Nephron progenitor cell (in vitro differentiated cells): ENCODE measurements at places on chromosomes 3 and 15.
A peak's percentile ranks its signal among the peaks of the same experiment; 100 is the strongest.

GRCh38 chr3:37183375-37183831 lies 9.0 kb upstream of the LRRFIP2 start:
- DNase-seq = no peak

GRCh38 chr15:82572986-82573385 lies 32.7 kb upstream of the RPS17 start:
- no peak for DNase-seq

- no peak for DNase-seq
Observed at GRCh38 chr15:22942306-22942855, 37.8 kb downstream of the CYFIP1 start.

DNA sequence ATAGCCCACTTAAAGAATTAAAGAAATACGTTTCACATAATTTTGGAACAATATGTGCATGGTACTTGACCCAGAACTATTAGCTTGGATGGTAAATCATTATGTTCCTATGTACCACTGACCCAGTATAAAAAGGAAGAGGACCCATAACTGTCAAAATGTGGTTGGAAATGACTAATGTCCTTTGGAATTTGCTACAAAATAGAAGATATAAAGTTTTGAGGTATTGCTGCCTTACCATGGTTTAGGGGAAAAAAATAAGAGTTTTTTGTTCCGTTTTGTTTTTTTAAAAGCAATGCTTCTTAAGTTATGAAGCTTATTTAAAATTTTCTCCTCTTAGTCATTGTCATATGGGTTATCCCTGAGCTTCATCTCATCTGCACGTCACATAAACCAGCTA lies 15.8 kb upstream of the TFDP2 start:
- DNase-seq = no peak

DNA sequence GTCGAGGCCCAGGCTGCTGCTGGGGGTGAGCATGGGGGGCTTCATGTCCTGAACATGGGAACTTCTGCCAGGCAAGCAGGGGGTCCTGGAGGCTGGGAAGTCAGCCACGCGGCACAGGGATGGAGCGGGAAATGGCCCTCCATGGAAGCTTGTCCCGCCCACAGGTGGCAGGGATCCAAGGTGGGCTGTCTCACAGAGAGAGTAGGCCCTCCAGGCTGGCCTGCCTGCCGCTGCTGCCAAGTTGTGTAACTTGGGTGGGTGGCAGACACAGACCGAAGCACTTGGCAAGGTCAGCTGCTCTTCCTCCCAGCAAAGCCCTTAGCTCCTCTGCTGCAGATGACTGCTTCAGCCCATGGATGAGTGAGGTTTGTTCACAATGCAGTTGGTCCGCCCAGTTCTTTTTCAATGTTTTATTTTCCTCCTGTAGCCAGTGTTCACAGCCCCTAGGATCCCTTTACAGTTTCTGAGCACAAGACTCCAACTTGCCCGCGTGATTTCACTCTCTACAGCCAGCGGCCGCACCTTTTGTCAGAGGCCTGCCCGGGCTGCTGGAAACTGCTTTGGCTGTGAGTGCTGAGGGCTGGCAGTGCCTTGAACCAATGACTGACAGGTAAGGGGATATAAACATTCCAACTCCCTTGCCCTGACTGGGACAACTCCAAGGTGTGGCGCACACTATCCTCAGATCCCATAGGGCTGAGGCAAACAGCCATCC lies 26.7 kb downstream of the HCN4 start:
- no peak for DNase-seq

- no peak for DNase-seq
Observed at GRCh38 chr3:194384156-194384555, 14.6 kb upstream of the LRRC15 start.

DNA sequence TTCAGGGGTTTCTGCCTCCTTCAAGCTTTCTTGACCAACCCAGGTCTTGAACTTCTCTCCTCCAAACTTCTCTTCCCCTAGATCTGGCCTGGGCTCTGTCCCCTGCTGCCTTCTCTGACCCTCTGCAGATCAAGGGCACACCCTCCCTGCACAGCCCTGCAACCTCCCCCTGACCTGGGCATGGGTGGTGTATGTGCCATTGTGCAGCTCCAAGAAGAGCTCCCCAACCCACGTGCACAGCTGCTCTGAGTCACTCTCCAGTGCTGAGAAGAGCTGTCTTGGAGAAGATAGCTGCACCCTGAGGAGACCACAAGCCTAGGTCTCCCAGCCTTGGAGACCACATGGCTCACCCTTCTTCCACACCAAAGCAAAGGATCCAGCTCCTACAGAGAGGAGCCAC lies 8.0 kb downstream of the MAN2C1 start:
- no peak for DNase-seq

- no peak for DNase-seq
Observed at GRCh38 chr3:196489747-196490146, 13.8 kb downstream of the RNF168 start.

GRCh38 chr15:63509955-63510940 lies 5.9 kb downstream of the USP3 start:
- DNase-seq = no peak

GRCh38 chr3:12901623-12902045 lies 60.3 kb upstream of the RPL32 start:
- DNase-seq = no peak

- DNase-seq = peak; percentile 39
Observed at GRCh38 chr15:74750751-74751150, 2.1 kb downstream of the CYP1A2 start.

- DNase-seq = no peak
Observed at GRCh38 chr3:104952146-104952972, 414.4 kb upstream of the ALCAM start.

DNA sequence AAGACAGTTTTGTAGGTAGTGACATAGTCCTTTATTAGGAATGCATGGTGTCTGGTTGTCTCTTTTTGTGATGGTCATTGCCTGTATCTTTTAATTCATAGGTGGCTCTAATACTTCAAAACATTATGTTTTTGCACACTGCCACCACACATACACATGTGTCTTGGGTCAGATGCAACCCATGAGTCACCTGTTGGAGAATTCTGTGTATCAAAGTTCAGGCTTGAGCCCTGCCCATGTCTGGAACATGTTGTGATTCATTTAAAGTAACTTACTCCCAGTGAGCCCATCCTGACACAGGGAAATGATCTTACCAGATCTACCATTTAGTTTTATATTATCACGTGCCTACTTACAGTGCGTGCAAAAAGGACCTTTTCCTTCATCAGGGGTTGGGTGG lies 142.7 kb downstream of the GHSR start:
- DNase-seq = no peak

GRCh38 chr3:159189994-159190669 lies 388.3 kb downstream of the MFSD1 start:
- no peak for DNase-seq

- no peak for DNase-seq
Observed at GRCh38 chr15:81052046-81052445, 51.3 kb downstream of the TLNRD1 start.

- DNase-seq = no peak
Observed at GRCh38 chr3:128518587-128519490, 25.8 kb upstream of the GATA2 start.

GRCh38 chr3:184373422-184373821 lies 4.6 kb downstream of the THPO start:
- no peak for DNase-seq

DNA sequence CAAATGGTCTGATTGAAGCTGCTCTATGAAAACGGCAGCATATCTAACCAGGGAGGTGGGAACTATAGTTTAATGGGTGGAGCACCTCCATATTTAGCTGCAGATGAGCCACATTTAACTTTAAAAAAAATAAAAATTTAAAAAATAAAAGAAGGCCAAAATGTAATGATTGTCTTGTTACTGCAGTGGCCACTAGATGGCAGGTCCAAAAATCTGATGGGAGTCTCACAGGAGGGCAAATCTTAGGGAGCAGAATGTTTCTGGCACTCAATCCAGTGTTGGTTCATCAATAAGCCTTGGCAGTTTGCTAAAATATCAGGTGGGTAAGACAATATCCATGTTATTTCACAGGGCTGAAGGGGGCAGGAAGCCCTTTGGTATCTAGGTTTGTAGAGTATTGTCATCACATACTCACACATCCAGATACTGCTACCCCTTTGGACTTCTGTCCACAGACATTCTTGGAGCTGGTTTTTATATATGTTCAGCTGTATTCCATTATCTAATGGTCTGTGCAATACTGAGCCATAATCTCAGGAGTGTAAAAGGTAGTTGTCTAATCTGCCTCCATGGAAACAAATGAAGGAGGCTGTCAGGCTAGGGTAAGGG lies 233.3 kb downstream of the TIGIT start:
- DNase-seq = no peak

GRCh38 chr15:82301296-82302016 lies 38.8 kb downstream of the SAXO2 start:
- no peak for DNase-seq

DNA sequence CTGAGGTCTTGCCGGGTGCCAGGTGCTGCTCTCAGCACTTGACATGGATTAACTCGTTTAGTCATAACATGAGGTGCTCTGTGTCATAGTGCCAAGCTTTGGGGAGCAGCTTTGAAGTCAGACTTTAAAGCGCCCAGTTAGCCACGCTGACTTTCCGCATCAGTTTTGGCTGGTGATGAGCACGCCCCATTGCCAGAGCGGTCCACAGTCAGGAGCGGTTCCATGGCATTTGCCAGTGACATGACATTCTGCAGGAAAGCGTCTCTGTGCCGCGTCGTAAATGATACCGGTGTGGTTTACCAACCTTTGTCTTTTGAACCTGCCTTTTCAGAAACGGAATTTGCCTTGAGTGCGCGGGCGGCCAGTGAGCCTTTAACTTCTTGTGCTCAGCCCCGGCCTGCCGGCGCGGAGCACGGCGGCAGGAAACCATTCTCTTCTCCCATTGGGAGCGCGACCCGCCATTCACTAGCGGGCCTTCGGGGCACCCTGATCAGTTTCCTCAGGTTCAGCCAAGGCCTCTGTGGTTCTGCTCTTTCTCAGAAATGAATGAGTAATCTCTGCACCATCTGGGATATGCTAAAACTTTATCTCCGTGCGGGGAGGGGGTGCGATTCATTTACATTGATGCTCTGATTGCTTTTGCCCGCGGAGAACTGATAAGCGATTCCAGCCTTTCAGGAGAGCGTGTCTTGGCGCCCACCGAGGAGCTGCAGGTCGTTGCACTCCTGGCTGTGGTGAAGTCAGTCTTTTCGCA lies 1.7 kb upstream of the SLC2A2 start:
- peak; percentile 8 for DNase-seq

DNA sequence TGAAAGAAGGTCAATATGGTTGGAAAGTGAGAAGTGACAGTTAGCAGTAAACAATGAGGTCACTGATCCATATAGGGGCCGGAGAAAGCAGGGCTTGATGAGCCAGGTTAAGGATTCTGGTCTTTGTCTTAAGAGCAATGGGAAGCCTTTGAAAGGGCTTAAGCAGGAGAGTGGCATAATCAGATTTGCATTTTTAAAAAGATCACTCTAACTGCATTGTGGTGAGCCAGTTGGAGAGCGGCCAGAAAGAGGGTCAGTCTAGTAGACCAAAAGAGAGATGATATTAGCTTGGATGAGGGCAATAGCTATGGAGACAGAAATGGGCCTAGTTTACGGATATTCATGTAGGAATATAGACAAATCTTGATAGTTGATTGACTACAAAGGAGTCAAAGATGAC lies 46.6 kb downstream of the CPNE4 start:
- DNase-seq = no peak

DNA sequence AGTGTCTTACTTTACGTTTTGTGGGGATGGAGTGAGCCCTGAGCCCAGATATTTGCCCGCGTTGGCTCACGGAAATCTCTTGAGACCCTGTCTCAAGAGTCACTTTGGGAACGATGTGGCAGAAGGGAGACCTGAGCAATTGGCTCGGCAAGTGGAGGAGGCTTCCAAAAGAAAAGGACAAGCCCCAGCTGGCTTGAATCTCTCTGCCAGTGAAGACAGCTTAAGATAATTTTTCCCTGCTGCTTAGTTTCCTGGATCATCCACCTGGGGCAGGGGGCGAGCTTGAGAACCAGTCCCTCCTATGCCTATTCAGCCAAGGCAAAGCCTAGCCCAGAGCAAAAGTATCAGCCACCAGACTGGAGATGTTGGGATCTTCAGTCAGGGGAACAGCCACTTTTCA lies 708 bp downstream of the SEC22A start:
- DNase-seq = peak; percentile 9

DNA sequence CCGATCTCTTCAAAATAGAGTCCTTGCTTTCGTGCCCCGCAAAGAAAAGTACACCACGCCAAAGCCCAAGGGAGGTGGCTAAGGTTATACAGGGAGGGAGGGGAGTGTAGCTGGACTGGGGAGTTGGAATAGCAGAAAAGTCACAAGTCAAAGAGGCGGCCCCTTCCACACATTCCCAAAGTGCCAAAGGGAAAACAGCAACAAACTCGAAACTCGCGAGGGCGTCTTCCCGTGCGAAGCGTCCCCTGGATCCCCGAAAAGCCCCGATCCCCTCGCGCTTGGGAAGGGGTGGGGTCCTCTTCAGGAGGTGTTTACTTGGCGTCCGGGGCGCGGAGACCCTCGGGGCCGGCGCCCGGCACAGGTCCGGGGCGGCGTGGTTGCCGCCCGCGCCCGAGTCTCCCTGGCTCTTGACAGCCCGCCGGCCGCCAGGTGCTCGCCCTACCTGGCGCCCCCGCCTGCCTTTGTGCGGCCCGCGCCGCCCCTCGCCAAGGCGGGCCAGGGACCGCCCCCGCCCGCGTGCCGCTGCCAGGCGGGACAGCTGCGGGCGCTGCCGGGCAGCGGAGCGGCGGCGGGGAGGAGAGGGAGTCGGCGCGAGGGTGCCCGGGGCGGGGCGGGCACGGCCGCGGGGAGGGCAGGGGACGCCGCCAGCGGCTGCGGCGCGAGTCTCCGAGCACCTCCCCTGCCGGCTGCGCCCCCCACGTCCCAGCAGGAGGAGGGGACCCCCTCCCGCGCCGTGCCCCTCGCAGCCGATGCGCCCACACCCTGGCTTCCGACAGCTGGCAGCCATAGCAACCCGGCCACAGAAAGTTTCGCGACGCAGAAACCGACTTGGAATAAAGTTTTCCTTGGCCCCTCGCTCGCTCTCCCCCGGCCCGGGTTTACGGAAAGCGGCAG lies 966 bp downstream of the MYO1E start:
- peak; percentile 49 for DNase-seq

DNA sequence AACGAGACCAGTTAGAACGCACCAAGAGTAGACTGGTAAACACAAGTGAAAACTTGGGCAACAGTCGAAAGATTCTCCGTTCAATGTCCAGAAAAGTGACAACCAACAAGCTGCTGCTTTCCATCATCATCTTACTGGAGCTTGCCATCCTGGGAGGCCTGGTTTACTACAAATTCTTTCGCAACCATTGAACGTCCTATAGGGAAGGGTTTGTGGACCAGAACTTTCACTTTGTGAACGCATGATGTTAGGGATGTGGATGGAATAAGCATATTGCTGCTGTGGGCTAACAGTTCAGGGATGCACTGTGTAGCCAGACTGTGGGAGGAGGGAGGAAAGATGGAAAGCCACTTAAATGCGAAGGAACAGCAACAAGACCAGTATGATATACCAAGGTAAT lies 34.9 kb upstream of the TBC1D23 start:
- DNase-seq = no peak
